Activated CD4-positive, alpha-beta T cell treated with anti-CD3 and anti-CD28 coated beads, Interleukin-2, amount 10 ng/mL, durations not matched to agents 7 days and 5 days (primary cell): ENCODE measurements at places on chromosomes 2 and 18. TPM values are rescaled to one million over a fixed set of nuclear protein-coding genes. Genes with fewer than 3 reads are reported as not detected.

- no peak for DNase-seq
- no peaks in the 10 kb centered on the region for H3K27me3 ChIP-seq
- H3K4me1 ChIP-seq, result no peaks in the 10 kb centered on the region
Observed at GRCh38 chr2:50863218-50863617, 168.7 kb downstream of the NRXN1 start.

- peaks cover 1% of the 10 kb centered on the region for H3K27me3 ChIP-seq
- peaks cover 19% of the 10 kb centered on the region for H3K4me1 ChIP-seq
- peak overlapping the region; percentile 60 for H3K27ac ChIP-seq
- no peak for DNase-seq
Observed at GRCh38 chr2:128472789-128473174, 154.1 kb upstream of the HS6ST1 start.

CFC1 gene
- not detected for total RNA-seq

- no peaks in the 10 kb centered on the region for H3K27me3 ChIP-seq
- peaks cover 46% of the 10 kb centered on the region for H3K36me3 ChIP-seq
- peak overlapping the region; percentile 96 for H3K27ac ChIP-seq
- peak overlapping the region; percentile 91 for H3K4me3 ChIP-seq
- peaks cover 49% of the 10 kb centered on the region for H3K4me1 ChIP-seq
Observed at GRCh38 chr2:37156071-37156856, 516 bp downstream of the EIF2AK2 start.

CPLX4 gene
- total RNA-seq, result not detected

DNA sequence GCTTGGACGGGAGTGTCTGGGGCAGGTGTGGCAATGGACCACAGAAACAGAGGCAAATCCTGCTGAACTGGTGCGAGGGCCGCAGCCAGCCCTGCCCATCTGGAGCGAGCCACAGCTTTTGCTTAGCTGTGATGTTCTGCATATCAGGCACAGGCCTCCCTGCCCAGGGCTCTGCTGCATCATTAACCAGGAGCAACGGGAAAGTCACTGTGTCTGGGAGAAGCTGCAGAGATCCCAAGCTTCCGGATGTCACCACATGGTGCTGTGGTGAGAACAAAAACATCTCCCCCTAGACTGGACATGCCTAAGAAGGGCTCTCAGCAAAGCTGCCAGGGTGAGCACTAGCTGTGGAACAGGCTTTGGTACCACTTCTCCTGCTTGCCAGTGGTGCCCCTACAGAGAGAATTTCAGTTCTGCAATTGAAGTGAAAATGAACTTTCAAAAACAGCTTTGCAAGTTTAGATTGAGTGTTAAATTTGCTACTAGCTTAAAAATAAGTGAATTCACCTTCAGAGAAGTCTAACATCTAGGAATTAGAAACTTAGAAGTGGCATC lies 172.9 kb upstream of the MYT1L start:
- H3K36me3 ChIP-seq, result no peaks in the 10 kb centered on the region
- H3K4me1 ChIP-seq, result no peaks in the 10 kb centered on the region
- H3K4me3 ChIP-seq, result no peak overlapping the region
- no peaks in the 10 kb centered on the region for H3K27me3 ChIP-seq

VWC2L gene
- not detected for total RNA-seq

- peaks cover 28% of the 10 kb centered on the region for H3K4me1 ChIP-seq
- H3K36me3 ChIP-seq, result peaks cover 3% of the 10 kb centered on the region
- H3K27ac ChIP-seq, result peak overlapping the region; percentile 84
- H3K27me3 ChIP-seq, result no peaks in the 10 kb centered on the region
- DNase-seq, result peak; percentile 26
- no peak overlapping the region for H3K4me3 ChIP-seq
Observed at GRCh38 chr2:42693013-42693615, 70.8 kb downstream of the OXER1 start.

DNA sequence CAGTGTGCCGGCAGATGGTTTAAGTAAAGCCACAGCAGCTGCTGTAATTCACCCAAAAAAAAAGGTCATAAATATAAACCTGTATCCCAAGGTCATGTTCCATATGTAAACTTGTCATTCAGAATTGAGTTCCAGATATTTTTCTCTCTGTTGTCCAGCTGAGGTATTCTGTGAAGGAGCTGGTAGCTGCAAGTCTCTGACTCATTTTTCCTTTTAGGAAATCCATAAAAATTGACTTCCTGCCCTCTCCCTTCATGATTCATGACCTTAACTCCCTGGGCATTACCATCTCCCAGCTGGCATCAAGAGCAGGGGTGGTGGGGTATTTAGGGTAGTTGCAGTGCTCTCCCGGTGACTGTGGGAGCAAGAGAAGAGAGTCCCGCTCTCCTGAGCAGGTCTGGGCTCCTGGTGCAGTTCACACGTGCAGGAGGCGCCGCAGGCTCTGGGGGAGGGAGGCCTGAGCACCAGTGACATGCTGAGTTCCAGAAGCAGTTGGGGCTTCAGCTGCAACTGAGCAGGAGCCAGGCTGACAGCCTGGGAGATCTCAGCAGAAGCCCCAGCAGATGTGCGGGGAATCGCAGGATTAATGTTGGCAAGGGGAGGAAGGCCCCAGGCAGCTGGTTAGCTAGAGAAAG lies 192.6 kb downstream of the MGAT5 start:
- no peaks in the 10 kb centered on the region for H3K4me1 ChIP-seq
- no peak overlapping the region for H3K4me3 ChIP-seq
